ENCODE measurements at places on chromosomes 3 and 15. TPM values are rescaled to one million over a fixed set of nuclear protein-coding genes. Genes with fewer than 3 reads are reported as not detected.

The CAND2 gene
- total RNA-seq = 2.1 TPM

The NLGN1 gene
- 1.3 TPM for total RNA-seq

The CAMKV gene
- 1.2 TPM for total RNA-seq

The NPAP1 gene
- not detected for total RNA-seq

The CSPG5 gene
- total RNA-seq = not detected

The NMB gene
- total RNA-seq = not detected

The SPSB4 gene
- total RNA-seq = 0.35 TPM

The MTHFS gene
- not detected for total RNA-seq

The KLHL25 gene
- 9.9 TPM for total RNA-seq

The CADPS gene
- total RNA-seq = 6.4 TPM

The POC1A gene
- 3.4 TPM for total RNA-seq

The CLRN1 gene
- not detected for total RNA-seq

The HTR3C gene
- total RNA-seq = not detected

The PPP1R14D gene
- 99.2 TPM for total RNA-seq

The ZDHHC23 gene
- 23.8 TPM for total RNA-seq

The ISG20 gene
- total RNA-seq = 90.0 TPM

The P2RY13 gene
- 1.7 TPM for total RNA-seq

The NR1I2 gene
- 572 TPM for total RNA-seq

The ZNF80 gene
- not detected for total RNA-seq

The DYNLT2B gene
- 2.3 TPM for total RNA-seq

The VGLL3 gene
- 4.3 TPM for total RNA-seq

The CFAP100 gene
- not detected for total RNA-seq

The SPATA12 gene
- not detected for total RNA-seq

The GOLGA8Q gene
- 5.1 TPM for total RNA-seq

The KY gene
- total RNA-seq = not detected

The HRG gene
- total RNA-seq = not detected

The PLSCR5 gene
- not detected for total RNA-seq

The AGBL1 gene
- not detected for total RNA-seq

The GRAMD2A gene
- 21.0 TPM for total RNA-seq

The SEMA3B gene
- total RNA-seq = 56.1 TPM
